Myocyte (in vitro differentiated cells): ENCODE measurements at places on chromosomes 13 and 19. TPM values are rescaled to one million over a fixed set of nuclear protein-coding genes. Genes with fewer than 3 reads are reported as not detected.

The VSTM2B gene
- not detected in 2 replicates for total RNA-seq

The ZNF626 gene
- 29.0 and 45.9 TPM in 2 replicates for total RNA-seq

GRCh38 chr19:39128516-39129079, 3.0 kb downstream of the PAK4 start:
- DNase-seq = no peak

- peak; percentile 52 for DNase-seq
Observed at GRCh38 chr19:54208784-54209057, 8.1 kb downstream of the RPS9 start.

- no peak for DNase-seq
Observed at GRCh38 chr13:112071102-112071722, 4.3 kb downstream of the SOX1 start.
